DND-41 (cell line): ENCODE measurements at places on chromosomes 11 and 22.

GRCh38 chr11:35190804-35191348 is 51.9 kb downstream of the CD44 start:
- peaks cover 60% of the 10 kb centered on the region for H3K36me3 ChIP-seq
- H3K4me1 ChIP-seq: no peaks in the 10 kb centered on the region
- no peaks in the 10 kb centered on the region for H3K27me3 ChIP-seq
- H3K4me3 ChIP-seq: no peak overlapping the region

- H3K4me3 ChIP-seq: no peak overlapping the region
- H3K4me1 ChIP-seq: no peaks in the 10 kb centered on the region
- no peaks in the 10 kb centered on the region for H3K36me3 ChIP-seq
- no peak for DNase-seq
- H3K27me3 ChIP-seq: no peaks in the 10 kb centered on the region
These were observed 1013.2 kb downstream of the TBC1D22A start for GRCh38 chr22:47775686-47776085.

- H3K4me1 ChIP-seq: no peaks in the 10 kb centered on the region
- H3K27me3 ChIP-seq: no peaks in the 10 kb centered on the region
- DNase-seq: no peak
- no peak overlapping the region for H3K4me3 ChIP-seq
These were observed 6.9 kb upstream of the MS4A14 start for GRCh38 chr11:60389279-60389910.

DNA sequence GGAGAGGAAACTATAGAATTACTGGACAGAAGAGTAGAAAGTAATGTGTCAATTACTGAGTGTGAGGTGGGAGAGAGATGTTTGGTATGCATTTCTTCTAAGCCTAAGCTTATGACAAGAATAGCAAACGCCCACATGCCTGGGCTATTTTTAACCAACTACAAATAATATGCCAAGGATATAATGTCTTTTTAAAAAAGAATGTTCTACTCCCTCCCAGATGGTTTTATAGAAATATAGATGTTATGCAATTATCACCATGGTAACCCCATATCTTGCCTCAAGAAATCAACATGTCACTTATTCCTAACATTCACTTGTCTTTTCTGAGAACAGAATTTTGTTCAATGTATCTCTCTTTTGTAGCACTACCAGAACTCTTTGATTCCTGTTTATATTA is 996.7 kb upstream of the CHORDC1 start:
- DNase-seq: no peak
- no peaks in the 10 kb centered on the region for H3K27me3 ChIP-seq
- H3K4me3 ChIP-seq: no peak overlapping the region
- no peaks in the 10 kb centered on the region for H3K36me3 ChIP-seq
- no peaks in the 10 kb centered on the region for H3K4me1 ChIP-seq

DNA sequence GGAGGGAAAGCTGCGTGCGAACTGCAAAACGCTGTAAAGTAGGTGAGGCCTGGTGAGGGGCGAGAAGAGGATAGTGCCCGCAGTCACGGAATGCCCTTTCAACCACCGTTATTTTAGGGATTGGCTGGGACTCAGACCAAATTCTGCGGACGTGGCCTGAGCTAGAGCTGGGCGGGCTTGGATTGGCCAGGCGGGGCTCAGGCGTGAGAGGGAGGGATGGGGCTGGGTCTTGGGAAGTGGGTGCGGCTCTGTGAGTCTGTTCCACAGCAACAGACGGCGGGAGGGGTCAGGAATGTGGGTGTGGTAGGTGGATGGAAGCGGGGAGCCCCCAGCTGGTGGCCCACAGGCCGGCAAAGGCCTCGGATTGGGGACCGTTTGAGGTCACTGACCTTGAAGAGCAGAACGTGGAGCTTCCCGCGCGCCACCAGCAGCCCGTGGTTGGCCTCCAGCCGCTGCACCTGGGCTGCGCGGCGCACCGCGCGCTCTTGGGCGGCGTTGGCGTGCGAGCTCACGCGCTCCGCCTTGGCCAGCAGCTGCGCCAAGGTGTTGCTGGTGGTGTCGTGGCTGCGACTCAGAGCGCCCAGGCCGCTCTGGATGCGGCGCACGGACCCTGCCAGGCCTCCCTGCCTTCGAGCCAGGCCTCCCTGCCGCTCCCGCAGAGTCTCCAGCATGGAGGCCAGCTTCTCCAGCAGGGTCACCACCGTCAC is 444 bp downstream of the CAVIN3 start:
- H3K4me1 ChIP-seq: no peaks in the 10 kb centered on the region
- H3K27ac ChIP-seq: no peak overlapping the region
- H3K4me3 ChIP-seq: no peak overlapping the region
- H3K36me3 ChIP-seq: no peaks in the 10 kb centered on the region
- DNase-seq: no peak
- H3K27me3 ChIP-seq: peaks cover 30% of the 10 kb centered on the region

- H3K27ac ChIP-seq: no peak overlapping the region
- no peak overlapping the region for H3K4me3 ChIP-seq
- no peaks in the 10 kb centered on the region for H3K36me3 ChIP-seq
- DNase-seq: no peak
These were observed 130.0 kb upstream of the NTM start for GRCh38 chr11:131240421-131240820.

- DNase-seq: no peak
- H3K4me1 ChIP-seq: no peaks in the 10 kb centered on the region
- H3K4me3 ChIP-seq: no peak overlapping the region
- no peaks in the 10 kb centered on the region for H3K36me3 ChIP-seq
These were observed 1.9 kb downstream of the SLCO2B1 start for GRCh38 chr11:75152651-75153427.

DNA sequence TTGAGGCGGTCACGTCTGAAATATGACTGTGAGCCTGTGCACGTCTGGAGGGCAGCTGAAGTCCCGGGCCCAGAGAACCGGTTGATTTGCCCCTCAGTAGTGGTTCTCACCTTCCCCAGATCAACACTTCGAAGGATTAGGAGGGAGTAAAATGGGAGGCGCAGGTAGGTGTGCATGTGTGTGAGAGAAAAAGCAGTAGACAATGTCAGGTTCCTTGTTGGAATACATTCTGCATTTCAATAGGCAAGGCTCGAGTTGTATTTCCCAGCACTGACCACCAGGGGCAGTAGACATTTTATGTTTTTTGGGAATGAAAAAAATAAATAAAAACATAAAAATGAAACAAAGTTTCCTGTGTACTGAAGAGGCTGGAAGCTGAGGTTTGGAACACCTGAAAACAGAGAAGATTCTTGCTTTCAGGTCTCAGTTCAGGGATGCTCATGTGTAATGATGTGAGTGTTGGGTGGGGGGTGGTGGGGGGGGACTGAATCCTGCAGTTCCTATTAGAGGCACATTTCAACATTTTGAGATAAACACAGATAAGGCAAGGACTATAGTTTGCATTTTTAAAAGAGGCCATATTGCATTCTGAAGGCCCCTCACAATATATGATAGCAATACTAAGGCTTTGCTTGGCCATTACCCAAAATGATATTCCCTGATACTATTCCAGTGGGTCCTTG is 333.9 kb downstream of the CADM1 start:
- H3K27me3 ChIP-seq: peaks cover under 1% of the 10 kb centered on the region
- H3K36me3 ChIP-seq: no peaks in the 10 kb centered on the region
- peak; percentile 28 for DNase-seq
- no peaks in the 10 kb centered on the region for H3K4me1 ChIP-seq
- H3K27ac ChIP-seq: no peak overlapping the region

DNA sequence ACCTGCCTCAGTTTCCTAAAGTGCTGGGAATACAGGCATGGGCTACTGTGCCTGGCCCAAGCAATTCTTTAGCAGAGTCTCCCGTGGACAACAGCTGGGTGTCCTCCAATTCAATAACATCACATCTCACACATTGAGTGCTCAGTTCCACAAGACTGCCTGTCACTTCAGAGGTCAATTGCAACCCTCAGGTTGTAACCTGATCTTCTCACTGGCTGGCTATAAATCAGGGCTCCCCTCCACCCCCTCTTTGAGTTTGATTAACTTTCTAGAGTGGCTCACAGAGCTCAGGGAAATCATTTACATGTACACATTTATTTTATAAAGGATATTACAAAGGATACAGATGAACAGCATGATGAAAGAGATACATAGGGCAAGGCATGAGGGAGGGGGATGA is 68.1 kb downstream of the MCHR1 start:
- no peak overlapping the region for H3K27ac ChIP-seq
- H3K4me3 ChIP-seq: no peak overlapping the region
- H3K4me1 ChIP-seq: peaks cover 10% of the 10 kb centered on the region
- no peaks in the 10 kb centered on the region for H3K27me3 ChIP-seq

GRCh38 chr11:129279326-129280026 is 87.4 kb upstream of the ARHGAP32 start:
- H3K4me1 ChIP-seq: no peaks in the 10 kb centered on the region
- H3K36me3 ChIP-seq: no peaks in the 10 kb centered on the region
- DNase-seq: no peak

GRCh38 chr11:132008872-132009271 is 638.5 kb downstream of the NTM start:
- H3K36me3 ChIP-seq: no peaks in the 10 kb centered on the region
- H3K27ac ChIP-seq: no peak overlapping the region

DNA sequence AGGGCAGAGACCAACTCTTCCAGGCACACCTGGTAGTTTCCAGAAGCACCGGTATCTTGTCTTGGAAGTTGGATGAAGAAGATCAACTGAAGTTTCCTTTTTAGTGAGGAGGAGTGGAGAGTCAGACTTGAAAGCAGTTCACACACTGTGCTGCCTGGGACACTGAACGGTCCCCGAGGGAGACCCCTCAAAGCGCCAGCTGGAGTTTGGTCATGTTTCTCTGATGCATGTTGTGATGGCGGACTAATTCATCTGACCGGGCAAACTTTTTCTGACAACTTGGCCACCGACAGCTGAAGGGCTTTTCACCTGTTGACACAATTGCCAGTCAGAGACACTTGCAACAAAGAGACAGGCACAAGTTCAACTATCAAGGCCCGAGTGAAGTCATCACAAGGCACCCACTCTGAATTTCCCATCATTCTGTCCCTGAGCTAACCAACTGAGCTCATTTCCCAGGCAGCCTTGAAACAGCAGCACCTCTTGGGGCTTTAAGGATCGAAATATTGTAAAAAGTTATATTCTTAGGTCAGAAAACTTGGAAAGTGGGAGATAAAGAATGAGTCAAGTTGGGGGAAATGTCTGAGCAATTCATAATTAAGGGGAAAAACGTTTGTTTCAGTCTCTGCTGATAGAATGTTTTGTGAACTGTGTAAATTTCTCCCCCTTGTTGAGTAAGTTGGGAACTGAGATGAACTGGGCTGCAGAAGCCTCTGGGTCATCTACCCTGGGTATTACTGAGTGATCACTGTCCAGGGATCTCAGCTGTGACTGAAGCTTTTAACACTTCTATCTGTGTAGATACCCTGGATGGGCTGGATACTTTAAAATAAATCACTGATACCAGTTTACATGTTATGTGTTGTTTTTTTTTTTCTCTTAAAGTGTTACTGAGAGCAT is 46.2 kb downstream of the WT1 start:
- no peak overlapping the region for H3K4me3 ChIP-seq
- no peak for DNase-seq
- H3K27me3 ChIP-seq: no peaks in the 10 kb centered on the region
- H3K36me3 ChIP-seq: peaks cover 79% of the 10 kb centered on the region

DNA sequence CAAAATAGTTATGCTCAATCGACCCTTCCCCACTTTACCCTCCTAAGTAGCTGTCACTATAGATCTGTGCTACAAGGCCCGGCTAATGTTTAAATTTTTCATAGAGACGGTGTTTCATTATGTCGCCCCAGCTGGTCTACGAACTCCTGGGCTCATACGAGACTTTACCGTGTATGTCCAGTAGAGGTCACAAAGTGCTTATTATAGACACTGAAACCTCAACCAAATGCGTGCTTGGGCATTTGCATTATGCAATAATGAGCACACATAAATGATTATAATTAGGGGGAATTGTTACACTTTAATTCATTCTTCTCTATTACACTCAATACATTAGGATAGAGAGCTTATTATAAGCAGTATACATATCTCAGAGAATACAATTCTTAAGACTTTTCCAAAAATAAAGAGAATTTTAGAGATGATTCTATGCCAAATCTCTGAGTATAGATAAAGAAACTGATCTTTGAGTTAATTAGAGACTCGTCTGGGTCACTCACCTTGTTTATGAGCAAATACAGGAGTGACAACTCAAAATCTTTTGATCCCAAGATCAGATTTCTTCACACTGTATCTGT is 12.5 kb upstream of the MRPL16 start:
- H3K27me3 ChIP-seq: no peaks in the 10 kb centered on the region
- H3K27ac ChIP-seq: no peak overlapping the region
- peaks cover 23% of the 10 kb centered on the region for H3K4me1 ChIP-seq
- H3K36me3 ChIP-seq: no peaks in the 10 kb centered on the region
- no peak overlapping the region for H3K4me3 ChIP-seq
- DNase-seq: peak; percentile 37
